ENCODE measurements at places on chromosomes 7 and 10.
A peak's percentile ranks its signal among the peaks of the same experiment; 100 is the strongest.

- peak; percentile 51 for DNase-seq
Observed at GRCh38 chr7:618539-619367, 99.1 kb upstream of the PDGFA start.

GRCh38 chr10:86254526-86255174 is 111.9 kb downstream of the GRID1 start:
- DNase-seq = no peak

DNA sequence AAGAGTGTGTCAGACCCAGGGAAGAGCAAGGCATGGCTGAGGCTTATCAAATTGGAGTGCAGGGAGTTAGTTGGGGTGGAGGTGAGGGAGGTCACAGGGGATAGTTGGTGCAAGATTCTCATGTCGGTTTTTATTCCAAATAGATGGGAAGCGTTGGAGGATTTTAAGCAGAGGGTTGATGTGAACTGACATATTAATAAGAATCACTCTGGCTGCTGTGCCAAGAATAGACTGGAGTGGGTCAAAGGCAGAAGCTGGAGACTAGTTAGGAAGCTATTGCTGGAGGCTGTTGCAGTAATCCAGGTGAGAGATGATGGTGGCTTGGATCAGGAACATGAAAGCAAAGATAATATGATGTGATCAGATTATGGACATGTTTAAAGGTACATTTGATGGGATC is 36.5 kb downstream of the LRRC18 start:
- no peak for DNase-seq

- peak; percentile 22 for DNase-seq
Observed at GRCh38 chr10:29346296-29347001, 57.6 kb downstream of the LYZL1 start.

DNA sequence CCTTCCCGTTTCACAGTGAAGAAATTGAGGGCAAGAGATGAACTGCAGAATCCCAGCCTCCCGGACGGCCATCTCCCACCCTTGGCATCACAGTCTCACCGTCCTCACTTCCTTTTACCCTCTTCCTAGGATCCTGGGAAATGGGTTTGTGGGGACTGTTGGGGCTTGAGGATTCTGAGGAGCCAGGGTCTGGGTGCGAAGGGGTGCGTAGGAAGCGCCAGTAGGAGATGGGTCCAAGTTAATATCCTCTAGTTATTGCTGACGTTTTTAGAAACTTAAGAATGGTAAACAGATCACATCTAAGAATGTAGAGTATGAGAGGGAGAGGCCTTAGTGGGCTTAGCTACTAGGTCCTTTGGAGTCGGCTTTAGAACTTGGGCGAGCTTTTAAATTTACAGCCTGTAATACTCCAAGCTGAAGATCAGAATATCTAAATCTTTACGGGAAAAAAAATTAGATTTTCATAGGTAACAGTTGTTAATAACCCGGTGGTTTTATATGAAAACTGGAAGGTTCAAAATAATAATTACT is 696 bp downstream of the MALSU1 start:
- DNase-seq = peak; percentile 24

GRCh38 chr7:20220293-20220761 is 3.1 kb upstream of the MACC1 start:
- DNase-seq = no peak

DNA sequence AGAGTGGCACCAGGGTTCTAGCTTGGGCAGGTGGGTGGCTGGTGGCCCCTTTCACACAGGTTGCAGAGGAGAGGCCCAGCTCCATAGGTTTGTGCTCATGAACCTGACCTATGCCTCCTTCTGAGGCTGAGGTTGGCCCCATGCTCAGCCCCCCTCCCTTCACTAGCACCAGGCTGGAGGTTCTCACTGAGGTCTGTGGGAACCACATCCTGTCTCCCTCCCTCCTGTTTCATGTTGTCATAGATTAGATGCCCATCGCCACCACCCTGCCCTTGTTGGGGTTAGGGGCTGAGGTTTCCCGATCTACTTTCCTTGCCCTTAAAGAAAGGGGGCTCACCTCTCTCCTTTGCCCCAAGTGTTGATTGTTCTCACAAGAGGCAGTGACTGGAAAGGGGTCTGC is 14.7 kb downstream of the NEUROG3 start:
- DNase-seq = no peak

DNA sequence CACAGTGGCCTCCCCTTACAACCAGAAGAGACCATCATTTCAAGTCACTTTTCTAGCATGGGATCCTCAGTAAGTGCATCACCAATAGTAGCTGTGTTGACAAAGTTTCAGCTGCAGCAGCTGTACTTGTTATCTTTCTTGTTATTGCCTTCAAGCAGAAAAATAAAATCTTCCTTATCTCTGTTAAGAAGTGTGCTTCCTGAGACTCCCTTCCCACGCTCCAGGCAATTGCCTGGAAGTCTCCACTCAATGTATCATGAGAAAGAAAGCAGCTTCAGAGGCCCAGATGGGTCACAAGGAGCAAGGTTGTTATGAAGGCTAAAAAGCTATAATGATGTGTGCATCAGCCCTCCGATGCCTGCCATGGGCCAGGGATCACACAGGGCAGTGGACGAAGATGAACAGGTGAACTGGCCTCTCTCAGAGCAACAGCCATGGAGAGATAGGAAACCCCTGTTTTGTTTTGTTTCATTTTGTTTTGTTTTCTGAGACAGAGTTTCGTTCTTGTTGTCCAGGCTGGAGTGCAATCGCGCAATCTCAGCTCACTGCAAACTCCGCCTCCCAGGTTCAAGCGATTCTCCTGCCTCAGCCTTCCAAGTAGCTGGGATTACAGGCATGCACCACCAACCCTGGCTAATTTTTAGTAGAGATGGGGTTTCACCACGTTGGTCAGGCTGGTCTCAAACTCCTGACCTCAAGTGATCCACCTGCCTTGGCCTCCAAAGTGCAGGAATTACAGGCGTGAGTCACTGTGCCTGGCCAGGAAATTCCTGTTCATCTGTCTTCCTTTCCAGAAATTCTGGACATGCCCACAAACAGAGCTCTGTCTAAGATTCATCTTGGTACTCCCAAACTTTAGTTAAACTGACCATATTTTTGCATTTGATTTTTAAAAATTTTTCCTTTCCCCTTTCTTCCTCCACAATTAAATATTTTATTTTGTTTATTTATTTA is 340.5 kb downstream of the TNS3 start:
- DNase-seq = no peak

- peak; percentile 88 for DNase-seq
Observed at GRCh38 chr7:33707427-33707826, 197.9 kb upstream of the BMPER start.

DNA sequence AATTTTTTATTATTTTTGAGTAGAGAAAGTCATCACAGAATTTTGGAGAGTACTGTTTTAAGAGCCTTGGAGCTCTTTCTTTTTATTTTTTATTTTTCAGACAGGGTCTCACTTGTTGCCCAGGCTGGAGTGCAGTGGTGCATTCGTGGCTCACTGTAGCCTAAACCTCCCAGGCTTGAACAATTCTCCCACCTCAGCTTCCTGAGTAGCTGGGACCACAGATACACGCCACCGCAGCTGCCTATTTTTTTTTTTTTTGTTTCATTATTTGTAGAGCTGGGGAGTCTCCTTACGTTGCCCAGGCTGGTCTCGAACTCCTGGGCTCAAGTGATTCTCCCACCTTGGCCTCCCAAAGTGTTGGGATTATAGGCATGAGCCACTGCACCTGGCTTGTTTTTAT is 10.6 kb downstream of the CPA4 start:
- DNase-seq = no peak

DNA sequence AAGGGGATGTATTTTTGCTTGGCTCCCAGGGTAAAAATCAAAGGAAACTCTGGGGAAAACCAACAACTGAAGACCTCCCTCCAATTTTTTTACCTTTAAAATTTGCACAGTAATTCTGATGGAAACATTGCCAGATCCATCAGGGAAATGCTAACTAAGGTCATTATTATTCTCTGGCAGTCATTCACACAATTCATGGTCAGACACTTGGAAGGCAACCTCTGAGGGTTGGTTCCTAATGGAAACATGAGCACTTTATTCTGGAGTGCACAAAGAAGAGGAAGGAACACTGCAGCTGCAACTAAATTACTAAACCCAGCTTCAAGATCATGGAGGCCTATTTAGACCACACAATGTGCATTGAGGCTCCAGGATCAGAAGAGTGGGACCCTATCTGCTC is 34.2 kb downstream of the SRI start:
- DNase-seq = peak; percentile 23

DNA sequence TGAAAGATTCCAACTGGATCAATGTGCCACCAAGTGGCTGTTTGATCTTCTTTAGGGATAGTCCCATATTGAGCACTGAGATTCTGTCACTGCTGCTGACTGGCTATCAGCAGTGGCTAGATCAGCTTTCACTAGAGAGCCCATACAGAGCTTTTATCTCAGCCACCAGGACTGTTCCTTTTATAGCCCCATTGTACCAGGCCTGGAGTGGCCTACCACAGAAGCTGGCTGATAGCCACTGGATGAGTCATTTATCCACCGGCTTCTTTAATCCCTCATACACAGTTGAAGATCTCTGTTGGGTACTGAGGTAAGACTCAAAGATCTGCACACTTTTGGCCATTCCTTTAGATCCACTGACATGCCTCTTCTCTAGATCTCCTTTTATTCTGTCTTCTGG is 1101.1 kb downstream of the SORCS3 start:
- no peak for DNase-seq

- no peak for DNase-seq
Observed at GRCh38 chr10:88392222-88392621, 190.9 kb downstream of the RNLS start.

DNA sequence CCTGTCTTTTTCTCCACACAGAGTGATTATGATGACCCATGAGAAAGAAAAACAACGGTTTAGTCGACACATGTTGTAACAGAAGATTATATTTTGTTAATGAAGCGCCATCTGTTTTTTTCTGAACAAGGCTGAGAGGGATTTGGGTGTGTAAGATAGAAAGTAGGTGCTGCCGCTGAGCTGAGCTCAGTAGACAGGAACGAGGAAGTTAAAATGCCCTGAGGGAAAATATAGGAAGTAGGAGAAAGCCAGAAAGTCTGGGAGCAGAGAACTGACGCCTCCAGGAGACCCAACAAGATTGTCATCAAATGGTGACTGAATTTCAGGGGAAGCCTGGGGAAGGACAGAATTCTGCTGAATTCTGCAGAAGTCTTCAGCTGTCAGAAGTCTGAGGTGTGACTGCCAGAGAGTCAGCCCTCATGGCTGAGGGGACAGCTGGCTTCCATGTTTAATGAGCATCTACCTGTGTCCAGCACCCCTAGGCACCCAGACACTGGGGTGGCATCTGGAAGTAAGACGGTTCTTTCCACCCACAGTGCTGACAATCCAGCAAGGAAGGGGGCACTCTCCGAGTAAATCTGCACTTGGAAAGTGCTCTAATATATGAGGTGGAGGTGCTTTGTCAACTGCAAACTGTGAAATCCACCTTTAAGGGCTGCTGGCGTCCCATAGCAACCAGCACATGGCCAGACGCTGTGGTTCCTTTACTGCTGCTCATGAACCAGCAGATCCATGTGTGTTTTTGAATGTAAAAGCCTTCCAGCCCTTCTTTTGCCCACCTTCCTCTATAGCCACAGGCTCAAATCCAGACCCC is 12.5 kb upstream of the TSPAN15 start:
- DNase-seq = peak; percentile 62
